ENCODE measurements at places on chromosomes 3 and 15. TPM values are rescaled to one million over a fixed set of nuclear protein-coding genes. Genes with fewer than 3 reads are reported as not detected.

GRCh38 chr3:87136066-87136596 lies 91.0 kb upstream of the CHMP2B start:
- DNase-seq: no peak

DNA sequence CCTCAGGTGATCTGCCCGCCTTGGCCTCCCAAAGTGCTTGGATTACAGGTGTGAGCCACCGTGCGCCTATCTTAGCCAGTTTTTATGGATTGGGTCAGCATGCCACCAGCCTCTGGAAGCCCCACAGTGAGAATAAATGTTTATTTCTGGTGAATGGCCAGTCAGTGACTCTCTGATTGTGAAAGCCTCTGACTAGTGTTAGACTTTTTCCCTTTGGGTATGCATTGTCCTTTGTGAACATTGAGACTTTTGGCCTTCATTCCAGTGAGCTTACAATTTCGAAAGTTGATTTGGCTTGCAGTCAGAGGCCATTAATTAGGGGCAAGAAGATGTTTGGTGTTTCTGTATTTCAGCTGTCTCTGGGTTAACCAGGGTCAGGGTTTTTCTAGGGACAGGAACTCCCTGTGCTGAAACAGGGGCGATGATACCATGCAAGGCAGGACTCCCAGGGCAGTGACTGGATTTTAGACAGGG lies 274.5 kb upstream of the C2CD4B start:
- peak; percentile 44 for DNase-seq

- no peak for DNase-seq
Measured at GRCh38 chr3:42662813-42663535, 9.5 kb downstream of the ZBTB47 start.

Gene DPPA4
- 2.6 TPM for polyA plus RNA-seq

Gene PIGZ
- 1.4 TPM for polyA plus RNA-seq

Measured in right lung (tissue), 10 donors.